SK-N-DZ (cell line): ENCODE measurements at places on chromosomes 16 and 17.

DNA sequence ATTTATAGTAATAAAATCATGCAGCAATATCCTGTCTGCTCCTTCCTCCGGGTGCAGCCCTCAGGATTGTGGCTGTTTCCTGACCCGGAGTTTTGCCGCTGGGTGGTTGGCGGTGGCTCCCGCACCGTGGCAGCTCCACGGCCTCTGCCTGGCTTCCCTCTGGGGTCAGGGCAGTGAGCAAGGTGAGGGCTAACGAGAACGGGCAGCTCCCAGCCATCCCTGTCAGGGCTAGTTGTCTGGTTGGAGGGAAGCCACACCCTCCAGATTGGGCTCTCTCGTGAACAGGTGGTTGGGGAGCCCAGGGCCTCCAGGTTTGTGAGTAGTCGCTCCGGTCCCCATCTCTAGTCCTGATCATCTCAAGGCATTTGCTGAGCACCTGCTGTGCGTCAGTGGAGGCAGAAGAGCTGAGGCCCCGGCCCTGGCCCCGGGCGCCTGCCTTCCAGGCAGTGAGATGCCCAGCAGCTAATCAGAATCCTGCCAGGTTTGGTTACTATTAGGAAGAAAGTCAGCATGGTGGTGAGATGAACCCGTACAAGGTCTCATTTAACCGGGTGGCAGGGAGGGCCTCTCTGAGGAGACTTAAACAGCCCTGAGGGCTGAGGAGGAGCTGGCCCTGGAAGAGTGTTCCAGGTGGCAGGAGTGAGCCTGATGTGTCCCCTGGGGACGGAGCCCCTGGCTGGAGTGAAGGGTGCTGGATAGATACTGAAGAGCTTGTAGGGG is 2.3 kb upstream of the NUDT16L1 start:
- DNase-seq = no peak

DNA sequence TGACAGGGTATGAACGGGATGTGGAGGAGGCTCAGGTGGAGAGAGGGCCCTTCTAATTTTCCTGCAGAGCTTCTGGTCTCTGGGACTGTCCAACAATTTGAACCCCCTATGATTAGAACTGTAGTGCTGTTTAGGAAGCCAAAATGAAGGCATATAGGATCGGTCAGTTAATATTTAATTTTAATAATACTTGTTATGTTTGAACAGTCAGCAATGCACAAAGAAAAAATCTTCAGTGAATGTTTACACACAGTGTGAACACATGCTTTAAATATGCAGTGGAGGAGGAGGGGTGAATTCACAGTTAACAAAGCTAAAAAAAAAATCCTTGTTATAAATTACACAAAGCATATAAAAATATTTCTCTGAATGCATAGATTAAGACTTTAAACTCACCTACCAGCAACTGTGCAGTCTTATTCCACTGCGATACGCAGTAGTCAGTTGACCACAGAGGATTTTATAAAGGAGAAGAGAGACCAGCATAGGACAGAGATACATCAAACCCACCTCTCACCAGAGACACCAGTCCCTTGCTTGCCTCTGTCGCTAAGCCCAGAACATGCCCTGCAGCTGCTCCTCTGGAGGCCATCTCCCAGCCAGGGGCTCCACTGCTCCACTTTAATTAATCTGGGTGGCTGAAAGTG is 14.6 kb downstream of the ANKRD40 start:
- DNase-seq = no peak

DNA sequence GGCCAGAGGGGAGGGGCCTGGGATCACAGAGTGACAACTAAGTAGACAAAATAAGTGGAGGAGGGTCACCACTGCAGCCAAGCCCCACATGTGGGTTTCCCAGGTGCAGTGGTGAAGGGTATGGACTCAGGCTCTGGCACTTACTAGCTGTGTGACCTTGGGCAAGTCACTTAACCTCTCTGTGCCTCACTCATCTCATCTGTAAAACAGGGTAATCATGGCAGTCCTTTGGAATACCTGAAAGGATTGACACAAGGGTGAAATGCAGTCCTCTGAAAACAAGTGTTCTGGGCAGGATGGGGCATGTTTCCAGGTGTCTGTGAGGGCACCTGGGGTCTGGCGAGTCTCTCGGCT is 55.8 kb downstream of the NKD1 start:
- no peak for DNase-seq

- no peak for DNase-seq
Observed at GRCh38 chr16:26599785-26600104, 467.0 kb upstream of the C16orf82 start.

DNA sequence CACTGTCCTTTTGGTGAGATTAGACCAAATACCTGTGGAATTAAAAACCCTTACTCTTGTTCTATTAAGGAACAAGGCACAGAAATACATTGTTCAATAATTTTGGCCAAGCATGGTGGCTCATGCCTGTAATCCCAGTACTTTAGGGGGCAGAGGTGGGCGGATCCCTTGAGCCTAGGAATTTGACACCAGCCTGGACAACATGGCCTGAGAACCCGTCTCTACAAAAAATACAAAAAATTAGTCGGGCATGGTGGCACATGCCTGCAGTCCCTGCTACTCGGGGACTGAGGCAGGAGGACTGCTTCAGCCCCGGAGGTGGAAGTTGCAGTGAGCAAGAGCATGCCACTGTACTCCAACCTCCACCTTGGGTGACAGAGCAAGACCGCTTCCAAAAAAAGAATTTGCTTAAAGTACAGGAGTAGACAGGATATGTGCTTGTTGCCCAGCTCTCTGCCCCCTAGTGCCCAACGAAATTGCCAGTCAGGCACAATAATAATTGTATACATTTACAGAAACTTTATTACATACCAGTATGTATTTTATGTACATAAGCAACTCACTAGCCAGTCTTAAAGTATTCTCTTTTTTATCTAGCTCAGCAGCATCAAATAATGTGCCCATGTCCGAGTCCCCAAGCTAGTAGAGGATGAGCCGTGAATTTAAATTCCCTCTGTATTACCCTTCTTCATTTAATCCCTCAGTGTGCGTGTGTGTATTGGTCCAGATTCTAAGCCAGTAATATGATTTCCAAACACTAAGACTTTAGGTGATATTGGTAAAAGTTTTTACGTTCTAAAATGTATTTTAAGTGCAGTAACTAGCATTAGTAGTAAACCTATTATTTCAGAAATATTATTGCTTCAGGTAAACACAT is 1.4 kb downstream of the THUMPD1 start:
- DNase-seq = no peak

DNA sequence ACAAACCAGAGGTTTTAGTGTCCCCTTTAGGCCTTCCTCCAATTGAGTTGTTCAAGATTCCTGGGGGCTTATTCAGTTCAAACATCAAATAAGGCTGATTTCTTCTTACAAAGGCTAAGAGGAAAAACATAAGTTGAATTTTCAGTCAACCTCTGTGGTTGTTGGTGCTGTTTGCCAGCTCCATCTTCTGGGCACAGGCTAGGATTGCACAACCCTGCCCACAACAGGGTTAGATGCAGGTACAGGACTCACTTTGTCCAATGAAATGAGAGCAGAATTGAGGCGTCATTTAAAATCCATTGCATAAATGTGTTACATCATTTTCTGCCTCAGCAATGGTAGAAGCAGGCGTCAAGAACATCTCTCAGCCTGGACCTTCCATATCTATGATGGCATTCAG is 173.3 kb downstream of the PMP22 start:
- no peak for DNase-seq

- DNase-seq = no peak
Observed at GRCh38 chr17:59496178-59496577, 69.2 kb upstream of the DHX40 start.
